Stimulated activated CD4-positive, alpha-beta T cell treated with anti-CD3 and anti-CD28 coated beads, Interleukin-1b, Interleukin-23, amount 100 ng/mL, for 24 hours (primary cell): ENCODE measurements at places on chromosomes 5 and 9.

DNA sequence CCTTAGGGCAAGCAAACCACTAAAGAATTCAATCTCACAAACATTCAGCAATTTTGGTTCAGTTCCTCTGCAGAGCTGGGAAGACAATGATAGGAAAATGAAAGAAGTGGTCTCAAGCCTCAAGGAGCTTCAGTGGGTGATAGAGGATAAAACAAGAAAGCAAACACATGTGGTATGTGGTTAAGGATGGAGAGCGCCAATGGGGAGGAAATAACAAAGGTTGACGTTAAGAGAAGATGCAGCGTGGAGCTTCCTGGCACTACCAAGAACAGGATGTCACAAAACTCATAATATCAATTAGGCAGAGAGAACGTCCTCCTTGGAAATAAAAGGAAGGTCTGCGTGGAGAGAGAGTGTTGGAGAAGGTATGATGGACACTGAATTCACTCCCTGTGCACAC lies 411.4 kb upstream of the DAP start:
- DNase-seq: no peak

- no peak for DNase-seq
These were observed 160.9 kb downstream of the GIN1 start for GRCh38 chr5:102959055-102959454.

- no peak for DNase-seq
These were observed 34.0 kb upstream of the NCS1 start for GRCh38 chr9:130138171-130138653.

- no peak for DNase-seq
These were observed 34.6 kb downstream of the CTSL start for GRCh38 chr9:87760529-87760928.
